ENCODE measurements at places on chromosomes 16 and 17.

DNA sequence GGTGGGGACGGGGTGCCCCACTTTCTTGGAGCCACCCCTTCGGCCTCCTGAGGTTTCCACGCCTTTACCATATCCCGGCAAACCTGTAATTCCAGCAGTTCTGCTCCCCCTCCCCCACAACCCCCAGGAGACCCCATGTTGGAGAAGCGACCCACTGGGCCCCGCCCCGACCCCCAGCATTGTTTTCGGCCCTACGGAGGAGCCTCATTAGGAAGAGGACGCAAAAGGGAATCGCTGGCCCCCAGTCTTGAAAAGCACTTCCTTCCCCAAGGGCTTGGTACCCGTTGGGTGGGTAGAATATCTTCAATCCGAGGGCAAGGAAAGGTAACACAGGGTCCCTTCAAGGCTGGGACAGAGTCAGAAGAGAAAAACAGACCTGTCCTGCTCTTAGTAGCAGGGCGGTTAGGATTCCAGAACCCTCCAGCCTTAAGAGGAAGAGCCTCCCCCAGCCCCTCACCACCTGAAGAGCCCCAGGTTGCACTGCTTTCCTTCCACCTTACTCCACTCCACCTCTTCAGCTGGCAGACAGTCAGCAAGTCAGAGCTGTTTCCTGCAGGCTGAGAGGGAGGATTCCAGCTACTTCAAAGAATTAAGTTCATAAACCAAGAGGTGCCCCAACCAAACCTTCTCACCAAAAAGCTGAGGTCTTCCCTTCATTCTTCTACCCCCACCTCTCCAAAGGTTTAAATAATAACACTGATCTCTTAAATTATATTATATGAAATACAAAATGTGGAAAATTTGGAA is 803 bp upstream of the TLCD2 start:
- DNase-seq: no peak

DNA sequence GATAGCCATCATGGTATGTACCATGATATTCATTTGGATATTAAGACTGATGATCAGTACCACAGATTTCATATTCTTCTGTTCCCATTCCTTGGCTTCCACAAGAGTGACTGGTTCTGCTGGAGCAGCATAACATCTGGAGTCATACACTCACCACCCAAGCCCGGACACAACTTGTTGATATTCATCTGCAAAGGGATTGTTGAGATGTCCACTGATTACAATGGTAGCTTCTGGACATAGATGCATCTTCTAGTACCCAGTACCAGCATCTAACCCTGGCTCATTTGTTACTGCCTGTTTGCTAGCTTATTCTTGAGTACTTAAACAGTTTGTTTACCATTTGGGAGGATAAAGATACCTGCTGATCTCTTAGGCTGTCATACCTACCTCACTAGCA is 235.7 kb upstream of the AXIN2 start:
- DNase-seq: no peak

DNA sequence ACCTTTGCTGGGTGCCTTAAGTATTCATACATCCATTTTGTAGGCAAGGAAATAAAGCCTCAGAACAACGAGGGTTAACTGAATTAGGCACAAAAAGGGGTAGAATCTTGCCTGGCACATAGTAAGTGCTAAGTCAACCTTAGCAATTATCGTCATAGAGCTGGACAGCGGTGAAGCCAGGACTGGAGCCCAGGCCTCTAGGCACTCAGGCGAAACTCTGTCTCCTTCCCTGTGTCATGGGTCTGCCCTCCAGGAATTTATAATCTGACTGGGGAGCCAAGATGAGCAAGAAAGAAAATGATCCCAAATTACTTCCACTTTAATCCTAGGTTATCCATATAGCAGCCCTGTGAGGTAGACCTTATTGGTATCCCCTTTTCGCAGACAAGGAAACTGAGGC is 61.4 kb downstream of the KATNIP start:
- DNase-seq: no peak

DNA sequence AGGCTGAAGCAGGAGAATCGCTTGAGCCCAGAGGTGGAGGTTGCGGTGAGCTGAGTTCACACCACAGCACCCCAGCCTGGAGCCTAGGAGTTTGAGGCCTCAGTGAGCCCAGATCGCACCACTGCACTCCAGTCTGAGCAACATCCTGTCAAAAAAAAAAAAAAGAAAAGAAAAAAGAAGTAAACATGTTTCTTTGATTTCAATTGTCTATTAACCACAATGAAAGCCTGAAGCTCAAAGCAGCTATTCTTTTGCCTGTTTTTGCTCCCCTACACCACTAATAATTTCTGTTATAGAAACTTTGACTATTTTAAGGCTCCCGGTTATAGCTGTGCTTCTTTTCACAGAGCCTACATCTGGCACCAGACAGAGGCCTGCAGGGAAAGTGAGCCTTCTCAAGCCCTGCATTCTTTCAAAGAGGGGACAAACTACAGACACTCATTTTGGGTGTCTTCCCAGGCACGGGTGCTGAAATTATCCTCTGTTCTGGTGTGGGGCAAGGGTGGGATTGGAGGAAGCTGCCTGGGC is 14.2 kb upstream of the SLC52A1 start:
- peak; percentile 38 for DNase-seq

- DNase-seq: no peak
Measured at GRCh38 chr17:4877089-4877488, 22.2 kb upstream of the C17orf107 start.

- DNase-seq: no peak
Measured at GRCh38 chr17:72121164-72122009, 567 bp downstream of the SOX9 start.

DNA sequence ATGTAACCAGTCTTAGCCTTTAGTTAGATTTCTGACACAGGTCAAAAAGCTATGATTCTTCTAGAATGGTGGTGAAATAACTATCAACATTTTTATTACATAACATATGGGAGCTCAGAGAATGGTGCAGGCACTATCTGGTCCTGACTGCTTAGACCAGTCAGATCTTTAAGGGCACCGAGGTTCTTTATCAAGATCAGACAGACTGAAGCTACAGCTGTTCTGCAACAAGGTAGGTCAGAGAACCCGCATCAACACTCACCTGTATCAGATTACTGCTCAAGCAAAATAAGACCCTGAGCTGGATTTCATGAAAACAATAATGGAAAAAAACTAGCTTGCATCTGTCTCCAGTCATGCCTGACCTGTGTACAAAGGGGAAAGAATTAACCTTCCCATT is 160.4 kb downstream of the KCNJ2 start:
- DNase-seq: no peak

DNA sequence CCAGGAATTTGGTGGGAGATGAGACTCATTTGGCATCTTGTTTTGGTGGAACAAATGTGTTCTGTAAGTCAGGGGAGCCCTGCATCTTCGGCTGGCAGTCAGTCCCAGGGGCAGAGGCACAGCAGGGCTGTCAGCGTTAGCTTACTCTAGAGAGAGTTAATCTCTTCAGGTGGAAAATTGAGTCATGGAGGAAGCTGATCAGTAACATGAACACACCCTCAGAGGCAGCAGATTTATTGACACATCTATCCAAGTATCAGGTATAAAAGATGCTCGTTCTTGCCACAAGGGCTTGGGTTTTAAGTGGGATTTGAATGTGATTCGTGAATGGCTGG is 55.2 kb downstream of the EPN2 start:
- DNase-seq: no peak

DNA sequence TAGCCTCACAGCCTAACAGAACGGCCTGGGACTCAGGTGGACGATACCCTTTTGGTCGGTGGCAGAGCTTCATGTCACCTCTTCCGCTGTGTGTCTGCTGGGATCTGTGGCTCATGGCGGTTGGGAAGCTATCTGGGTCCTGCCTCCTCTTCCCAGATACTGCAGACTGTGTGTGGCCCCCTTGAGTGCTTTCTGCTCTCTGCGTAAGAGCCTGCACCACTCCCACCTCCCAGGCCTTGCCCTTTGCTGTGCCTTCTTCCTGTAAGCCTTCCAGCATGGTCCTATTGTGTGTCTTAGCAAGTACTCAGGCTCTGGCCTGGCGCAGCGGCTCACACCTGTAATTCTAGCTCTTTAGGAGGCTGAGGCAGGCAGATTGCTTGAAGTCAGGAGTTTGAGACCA is 17.5 kb upstream of the ADCY7 start:
- DNase-seq: no peak

DNA sequence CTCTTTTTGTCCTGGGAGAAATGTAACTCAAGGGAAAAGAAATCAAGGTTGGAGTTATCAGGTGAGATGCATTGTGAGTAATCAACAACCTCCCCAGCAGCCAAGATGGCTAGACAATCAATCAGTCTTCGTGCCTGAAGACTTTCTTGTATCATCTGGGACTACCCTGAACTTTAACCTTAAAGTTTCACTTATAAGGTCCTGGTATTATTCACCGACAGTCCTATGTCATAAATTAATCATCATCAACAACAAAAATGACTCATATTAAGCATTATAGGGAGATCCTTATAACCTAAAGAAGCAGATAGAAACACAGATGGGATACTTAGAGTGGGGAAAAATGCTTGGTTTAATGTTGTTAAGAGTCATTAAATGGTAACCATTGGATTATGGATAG is 7.7 kb upstream of the TEKT3 start:
- DNase-seq: no peak

DNA sequence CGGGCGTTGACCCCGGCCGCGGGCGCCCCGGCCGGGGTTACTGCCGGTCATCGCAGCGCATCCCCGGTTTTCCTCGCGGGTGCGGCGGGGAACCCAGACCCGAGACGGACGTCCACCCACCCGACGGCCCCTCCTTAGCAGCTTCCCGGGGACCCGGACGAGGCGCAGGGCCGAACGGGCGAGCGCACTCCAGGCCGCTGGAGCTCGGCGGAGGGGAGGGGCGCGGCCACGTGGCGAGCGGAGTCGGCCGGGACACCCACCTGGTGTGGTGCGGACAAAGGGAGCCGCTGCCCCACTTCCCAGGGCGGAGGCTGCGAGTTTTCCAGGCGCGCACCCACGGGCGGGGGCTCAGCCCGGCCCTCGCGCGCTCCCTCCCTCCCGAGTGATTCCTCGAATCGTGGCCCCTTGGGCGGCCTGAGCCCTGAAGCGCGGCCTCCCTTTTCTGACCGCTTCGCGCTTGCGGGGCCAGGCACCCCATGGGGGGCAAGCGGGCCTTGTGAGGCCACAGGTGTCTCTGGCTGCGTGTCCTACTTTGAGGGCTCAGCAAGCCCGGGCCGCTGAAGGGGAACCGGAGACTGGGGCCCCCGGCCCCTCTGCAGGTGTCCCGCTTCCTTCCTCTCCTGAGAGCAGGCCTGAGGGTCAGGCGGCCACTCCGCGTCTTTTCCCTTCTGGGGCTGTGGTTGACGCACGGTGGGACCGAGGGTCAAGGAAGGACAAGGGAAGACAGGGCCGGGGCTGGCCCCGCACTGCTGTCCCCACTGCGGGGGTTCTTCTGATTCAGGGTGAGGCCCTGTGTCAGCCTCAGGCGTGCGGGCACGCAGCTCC is 1.1 kb upstream of the FASN start:
- no peak for DNase-seq

DNA sequence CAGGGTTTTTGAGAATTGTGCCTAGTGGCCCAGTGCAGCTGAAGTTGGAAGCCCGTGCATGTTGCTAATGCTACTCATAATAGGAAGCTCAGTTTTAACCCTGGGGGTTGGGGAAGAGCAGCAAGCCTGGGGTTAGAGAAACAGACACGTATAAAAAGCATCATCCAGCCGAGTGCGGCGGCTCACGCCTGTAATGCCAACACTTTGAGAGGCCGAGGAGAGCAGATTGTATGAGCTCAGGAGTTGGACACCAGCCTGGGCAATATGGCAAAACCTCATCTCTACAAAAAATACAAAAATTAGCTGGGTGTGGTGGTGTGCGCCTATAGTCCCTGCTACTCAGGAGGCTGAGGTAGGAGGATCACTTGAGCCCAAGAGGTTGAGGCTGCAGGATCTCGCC is 2.3 kb upstream of the CLUH start:
- no peak for DNase-seq

DNA sequence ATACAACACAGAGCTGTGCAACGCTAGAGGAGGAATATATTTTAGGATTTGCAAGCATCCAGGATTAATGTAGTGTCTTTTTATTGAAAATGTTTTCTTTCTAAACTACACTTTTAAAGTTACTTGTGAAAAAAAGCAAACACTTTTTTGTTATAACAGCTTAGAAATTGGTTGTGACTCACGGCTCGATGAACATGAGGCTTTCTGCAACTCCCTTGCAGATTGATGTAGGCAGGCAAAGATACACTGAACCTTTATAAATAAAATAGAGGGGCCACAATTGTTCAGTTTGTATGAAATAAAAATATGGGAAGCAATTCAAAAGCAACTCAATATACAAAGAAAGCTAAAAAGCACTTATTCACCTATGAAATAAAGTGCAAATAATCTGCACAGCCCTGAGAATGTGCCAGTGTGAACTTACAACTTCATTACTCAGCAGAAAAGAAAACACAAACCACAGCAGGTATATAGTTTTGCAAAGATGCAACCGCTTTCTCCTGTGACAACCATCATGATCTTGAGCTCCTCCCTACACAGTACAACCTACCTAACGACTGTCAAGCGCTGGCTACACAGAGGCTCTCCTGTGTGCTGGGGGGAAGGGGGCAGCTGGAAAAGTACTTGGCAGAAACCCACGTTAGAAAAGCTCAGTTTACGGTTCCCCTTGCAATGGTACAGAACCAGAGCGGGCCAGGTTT is 948 bp downstream of the LUC7L start:
- no peak for DNase-seq

GRCh38 chr17:77366206-77366557 is 225.4 kb downstream of the SEC14L1 start:
- DNase-seq: no peak

DNA sequence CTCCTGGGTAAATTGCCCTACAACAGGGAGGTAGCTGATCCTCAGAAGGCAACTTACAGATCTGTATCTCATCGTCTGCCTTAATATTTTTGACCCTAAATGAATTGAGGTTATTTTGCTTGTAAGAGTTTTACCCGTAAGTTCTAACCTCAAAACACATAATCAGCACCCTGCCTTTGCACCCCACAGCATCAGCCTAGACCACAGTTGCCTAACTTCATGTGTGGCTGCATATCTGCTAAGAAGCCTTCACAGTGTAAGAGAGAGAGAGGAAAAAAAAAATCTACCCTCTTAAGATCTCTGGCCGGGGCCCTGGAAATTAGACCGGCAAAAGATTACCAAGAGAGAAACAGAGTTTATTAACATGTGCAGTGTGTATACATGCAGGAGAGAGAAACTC is 76.9 kb downstream of the ARHGAP44 start:
- no peak for DNase-seq

- DNase-seq: peak; percentile 31
Measured at GRCh38 chr17:80791758-80792284, 199.8 kb upstream of the CHMP6 start.

DNA sequence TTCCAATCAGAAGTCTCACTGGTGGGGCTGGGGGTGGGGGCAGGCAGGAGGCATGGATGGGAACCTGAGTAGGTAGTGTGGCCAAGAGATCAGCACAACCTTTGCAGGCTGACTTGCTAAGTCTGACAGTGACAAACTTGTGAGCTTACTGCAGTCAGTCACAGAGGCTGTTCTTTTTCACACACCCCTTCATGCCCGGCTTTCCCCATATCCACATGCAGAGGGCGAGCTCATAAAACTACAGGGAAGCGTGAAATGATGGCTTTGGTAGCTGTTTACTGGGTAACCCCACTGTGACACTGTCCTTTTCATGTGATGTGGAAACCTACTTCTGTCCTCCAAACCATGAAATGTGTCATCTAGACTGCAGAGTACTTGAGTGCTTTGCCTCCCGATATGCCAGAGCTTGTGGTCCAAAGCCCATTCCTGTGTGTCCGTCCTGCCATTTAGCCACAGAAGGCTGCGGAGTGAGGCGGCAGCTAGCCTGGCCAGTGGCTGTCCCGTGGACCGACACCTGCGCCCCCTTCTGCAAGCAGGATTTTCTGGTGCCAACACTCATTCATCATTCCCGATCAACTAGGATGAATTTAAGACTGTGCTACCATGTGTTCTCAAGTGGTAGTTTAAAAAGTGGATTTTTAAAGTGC is 9.8 kb downstream of the GEMIN4 start:
- DNase-seq: no peak

GRCh38 chr17:56891751-56892150 is 22.1 kb downstream of the TRIM25 start:
- DNase-seq: no peak
